ENCODE measurements at places on chromosomes 5 and 9.

GRCh38 chr5:112472614-112473013, 53.5 kb upstream of the EPB41L4A start:
- no peak for DNase-seq

- DNase-seq = peak; percentile 96
These were observed 24.8 kb downstream of the TGFBI start for GRCh38 chr5:136053336-136054141.

GRCh38 chr9:27351438-27351837, 54.5 kb upstream of the EQTN start:
- no peak for DNase-seq

- peak; percentile 27 for DNase-seq
These were observed 276.5 kb downstream of the ARHGEF28 start for GRCh38 chr5:73902327-73903051.

DNA sequence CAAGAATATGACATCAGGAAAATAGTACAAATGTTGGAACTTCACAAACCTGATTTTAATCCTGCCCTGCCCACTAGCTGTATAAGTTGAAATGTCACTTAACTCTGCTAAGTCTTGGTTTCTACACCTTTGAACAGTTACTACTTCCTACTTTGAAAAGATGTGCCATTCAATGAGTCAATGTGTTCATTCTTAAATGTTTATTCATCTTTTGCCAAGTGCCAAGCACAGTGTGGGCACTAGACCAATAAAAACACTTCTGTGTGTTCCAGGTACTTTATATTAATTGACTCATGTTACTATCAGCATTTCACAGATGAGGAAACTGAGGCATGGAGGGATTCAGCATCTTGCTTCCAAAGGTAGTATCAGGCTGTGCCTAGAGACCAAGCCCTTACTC, 12.8 kb downstream of the PDCL start:
- DNase-seq = no peak

DNA sequence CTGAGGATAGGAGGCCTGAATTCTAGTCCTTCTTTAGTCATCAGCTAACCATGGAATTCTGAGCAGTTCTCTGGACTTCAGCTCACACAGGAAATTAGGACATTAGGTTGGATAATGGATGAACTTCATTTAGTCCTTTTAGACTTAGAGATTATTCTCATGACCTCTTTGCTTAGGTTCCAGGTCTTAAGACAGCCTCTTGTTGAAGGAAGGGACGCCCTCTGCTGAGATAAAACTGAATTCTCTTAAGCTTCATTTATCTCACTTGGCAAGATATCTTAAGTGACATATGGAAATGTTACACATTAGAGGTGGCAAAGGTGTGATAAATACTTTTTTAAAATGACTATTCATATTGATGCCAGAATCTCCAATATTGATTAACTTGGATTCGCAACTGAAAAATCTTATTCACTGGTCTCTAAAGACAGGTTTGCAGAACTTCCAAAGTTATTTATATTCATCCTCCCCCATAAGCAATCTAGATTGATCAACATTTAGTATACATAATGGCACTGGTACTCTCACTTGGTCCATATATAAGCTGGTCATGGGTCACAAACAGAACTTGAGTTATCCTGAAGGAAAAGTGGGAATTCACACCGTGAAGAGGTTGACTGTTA, 16.9 kb upstream of the ZNF366 start:
- DNase-seq = peak; percentile 62

- DNase-seq = no peak
These were observed 930 bp downstream of the ANKS6 start for GRCh38 chr9:98795295-98795955.

- DNase-seq = no peak
These were observed 30.7 kb downstream of the PPARGC1B start for GRCh38 chr5:149760854-149761187.

DNA sequence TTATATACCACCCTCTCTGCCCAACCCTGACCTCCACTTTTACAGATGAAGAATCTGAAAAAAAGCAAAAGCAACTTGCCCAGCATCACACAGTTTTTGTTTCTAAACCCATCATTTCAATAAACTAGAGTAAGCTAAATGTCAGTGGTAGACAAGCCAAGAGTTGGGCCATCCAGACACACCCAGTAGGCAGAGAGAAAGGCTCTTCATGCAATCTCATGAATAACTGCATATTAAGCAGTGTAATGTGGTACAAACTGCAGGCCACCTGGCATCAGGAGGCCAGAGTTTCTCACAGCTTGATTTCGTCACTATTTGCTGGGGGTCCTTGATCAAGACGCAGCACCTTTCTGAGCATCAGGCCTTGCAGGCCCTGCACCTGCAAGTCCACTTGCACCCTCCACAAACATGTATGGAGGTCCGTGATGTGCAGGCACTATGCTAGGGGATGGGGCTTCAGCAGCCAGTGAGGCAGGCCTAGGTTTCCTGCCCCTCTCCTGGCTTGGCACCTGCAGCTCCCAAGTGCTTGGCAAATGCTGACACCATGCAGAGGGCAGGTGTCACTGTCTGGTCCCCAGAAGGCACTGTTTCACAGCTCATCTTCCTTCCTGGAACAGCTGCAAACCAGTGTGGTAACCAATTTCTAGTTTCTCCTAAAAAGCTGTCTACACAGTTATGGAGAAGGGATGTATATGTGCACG, 29.8 kb downstream of the ADAM19 start:
- no peak for DNase-seq

GRCh38 chr5:134818776-134819175, 27.0 kb upstream of the C5orf24 start:
- DNase-seq = no peak

- DNase-seq = no peak
These were observed 8.8 kb downstream of the FGF18 start for GRCh38 chr5:171428168-171428696.

DNA sequence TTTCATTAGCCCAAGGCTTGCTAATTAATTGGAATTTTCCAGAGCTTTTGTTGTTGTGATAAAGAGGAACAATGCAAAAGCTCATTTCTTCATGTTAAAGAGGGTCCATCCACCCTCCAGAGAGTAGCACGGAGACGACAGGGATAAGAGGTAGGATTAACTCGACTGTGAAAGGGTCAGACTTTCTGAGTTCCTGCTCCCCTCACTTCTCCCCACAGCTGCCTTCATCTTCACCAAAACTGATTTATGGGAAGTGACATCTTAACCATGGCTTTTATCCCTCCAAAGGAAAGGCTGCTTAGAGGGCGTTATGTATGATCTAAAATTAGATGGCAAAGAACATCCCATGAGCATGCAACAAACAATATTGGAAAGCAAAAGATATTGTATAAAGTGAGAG, 135.5 kb downstream of the GLIS3 start:
- DNase-seq = no peak

DNA sequence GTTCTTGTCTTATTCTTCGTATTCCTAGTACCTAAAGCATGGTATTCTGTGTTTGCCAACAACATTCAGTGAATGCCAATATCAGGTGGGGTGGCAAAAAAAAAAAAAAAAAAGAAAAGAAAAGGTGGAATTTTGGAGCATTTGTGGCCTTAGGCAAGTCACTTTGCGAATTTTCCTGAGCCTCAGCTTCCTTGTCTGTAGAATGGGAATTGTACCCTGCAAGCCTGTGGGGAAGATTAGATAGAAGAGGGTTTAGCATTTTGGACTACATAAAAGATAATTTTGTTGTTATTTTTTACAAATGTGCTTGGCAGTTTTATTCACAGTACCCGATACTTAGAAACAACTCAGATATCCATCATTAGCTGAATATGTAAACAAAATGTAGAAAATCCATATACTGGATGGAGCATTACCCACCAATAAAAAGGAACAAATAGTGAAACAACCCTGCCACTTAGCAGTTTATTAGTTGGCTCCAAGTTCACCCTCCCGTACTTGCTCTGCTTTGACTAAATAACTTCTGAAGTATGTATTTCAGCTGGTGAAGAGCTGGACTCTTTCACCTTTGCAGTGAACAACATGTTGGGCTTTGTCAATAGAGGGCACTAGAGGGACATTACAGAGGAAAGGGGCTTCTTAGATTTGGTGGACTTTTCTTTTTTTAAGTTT, 13.6 kb downstream of the UBE2D2 start:
- DNase-seq = peak; percentile 10

DNA sequence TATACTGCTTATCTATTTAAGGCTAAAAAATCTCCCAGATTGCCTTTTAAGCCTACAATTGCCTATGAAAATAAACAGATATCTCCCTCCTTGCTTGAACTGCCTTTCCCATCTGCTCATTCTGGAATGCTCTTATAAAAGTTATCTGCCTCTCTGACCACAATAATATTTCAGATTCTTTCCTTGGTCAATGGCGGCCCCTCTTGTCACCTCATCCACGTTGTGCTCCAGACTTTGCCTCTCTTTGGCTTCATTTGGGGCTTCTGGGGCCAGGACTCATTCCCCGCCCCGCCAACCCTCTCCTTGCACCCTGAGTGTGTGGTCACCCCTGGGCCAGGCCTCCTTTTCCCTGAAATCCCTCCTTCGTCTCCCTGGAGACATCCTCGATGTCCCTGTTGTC, 110.0 kb upstream of the RPS23 start:
- no peak for DNase-seq

DNA sequence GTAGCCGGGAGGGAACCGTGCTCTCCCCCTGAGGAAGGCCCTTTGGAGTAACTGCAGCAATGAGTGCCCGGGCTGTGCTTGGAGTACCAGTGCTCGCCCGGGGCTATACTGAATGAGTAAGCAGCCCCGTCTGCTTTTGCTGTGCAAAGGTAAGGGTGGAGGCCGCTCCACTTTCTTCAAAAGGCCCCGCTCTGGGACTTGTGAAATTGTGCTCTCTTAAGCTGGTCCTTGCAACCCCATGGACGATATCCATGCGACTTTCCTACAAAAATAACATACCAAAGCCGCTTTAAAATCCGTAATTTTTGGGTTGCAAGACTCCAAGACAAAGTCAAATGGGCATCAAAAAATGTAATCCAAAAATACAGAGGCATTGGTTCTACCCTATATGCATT, 578 bp upstream of the TNFAIP8 start:
- no peak for DNase-seq

- DNase-seq = no peak
These were observed 46.0 kb downstream of the CDO1 start for GRCh38 chr5:115770466-115770865.

DNA sequence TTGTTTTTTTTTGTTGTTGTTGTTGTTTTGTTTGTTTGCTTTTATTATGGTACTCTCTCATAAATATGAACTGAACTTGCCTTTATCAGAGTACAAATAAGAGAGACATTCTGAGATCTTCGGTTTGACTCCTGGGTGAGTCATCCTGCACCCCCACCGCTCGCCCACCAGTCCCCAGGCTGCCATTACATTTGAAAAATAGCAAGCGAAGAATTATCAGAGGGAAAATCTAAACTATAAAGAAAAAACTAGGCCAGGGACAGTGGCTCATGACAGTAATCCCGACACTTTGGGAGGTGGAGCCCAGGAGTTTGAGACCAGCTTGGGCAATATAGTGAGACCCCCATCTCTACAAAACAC, 122.1 kb upstream of the MAP3K1 start:
- no peak for DNase-seq

- DNase-seq = peak; percentile 91
These were observed 11.1 kb downstream of the TTC39B start for GRCh38 chr9:15295761-15296405.

- no peak for DNase-seq
These were observed 74.3 kb upstream of the PTGER4 start for GRCh38 chr5:40605295-40605958.

- no peak for DNase-seq
These were observed 72.7 kb downstream of the GHR start for GRCh38 chr5:42495914-42496313.

DNA sequence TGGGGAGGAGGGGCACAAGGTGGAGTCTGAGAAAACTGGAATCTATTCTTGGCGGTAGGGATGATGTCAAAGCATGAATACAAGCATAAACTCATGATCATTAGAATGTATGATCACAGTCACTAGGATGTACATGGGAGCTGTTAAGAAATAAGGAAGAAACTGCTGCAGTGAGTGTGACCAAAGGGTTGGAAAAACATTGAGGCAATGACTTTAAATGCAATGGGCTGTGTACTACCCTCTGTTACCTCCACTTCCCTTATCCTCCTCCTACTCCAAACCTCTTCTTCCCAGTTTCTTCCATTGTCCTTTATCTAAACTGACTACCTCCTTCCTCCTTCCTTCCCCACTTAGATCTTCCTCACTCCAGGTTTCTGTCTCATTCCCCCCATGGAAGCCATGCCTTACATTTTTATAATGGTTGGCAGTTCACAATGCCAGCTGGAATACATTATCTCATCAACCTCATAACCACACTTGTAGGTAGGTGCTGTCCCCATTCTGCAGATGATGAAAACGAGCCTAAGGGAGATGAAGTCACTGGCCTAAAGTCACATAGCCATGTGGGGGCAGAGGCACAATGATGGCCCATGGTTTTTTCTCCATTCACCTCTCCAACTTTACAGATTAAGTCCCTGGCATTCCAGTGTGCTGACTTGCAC, 21.9 kb upstream of the TNFSF15 start:
- DNase-seq = no peak

DNA sequence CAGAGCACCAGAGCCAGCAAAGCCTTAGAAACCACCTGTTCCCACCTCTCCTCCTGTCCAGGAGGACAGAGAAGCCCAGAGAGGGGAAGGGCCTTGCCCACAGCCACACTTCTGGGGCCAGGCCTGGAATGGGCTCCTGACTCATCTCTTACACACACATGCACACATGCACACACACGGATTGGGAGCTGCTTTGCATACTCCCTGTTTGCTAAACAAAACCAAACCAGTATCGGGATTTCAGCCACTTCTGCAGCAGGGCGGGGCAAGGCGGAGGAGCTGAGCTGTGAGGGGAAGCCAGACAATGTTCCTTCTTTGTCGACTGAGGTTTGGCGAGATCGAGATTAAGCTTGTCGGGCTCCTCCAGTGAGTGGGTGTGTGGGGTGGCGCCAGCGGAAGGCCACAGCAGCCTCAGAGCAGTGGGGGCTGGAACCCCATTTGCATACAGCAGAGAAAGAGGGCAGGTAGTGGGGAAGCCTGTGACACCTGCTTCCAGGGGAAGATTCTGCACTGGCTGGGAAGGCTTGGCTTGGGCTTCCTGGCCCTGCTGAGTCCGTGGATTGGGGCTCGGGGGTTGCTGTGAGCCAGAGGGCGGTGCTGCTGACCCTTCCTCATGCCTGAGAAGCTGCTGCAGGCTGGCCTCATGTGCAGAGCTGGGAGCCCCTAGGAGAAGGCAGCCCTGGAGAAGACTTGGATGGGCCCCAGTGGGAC, 16.1 kb downstream of the GFI1B start:
- no peak for DNase-seq

DNA sequence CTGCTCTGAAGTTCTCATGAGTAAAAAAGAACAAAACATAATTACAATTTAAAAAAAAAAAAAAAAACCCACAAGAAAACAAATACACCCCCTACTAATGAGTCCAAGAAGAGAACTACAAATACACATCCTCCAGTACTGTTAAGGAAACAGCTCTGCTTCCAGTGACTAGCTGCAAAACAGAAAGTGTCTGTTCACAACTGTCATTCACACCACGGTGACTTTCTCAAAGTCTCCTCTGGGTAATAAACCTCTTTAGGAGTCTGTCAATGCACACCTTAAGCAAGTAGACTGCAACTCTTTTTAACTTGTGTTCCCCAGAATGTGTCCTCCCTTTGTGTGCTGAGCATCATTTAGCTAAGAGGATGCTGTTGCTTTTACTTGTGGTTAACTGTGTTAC, 6.2 kb downstream of the REEP5 start:
- DNase-seq = no peak
